ENCODE measurements at places on chromosomes 7 and 10.

GRCh38 chr7:5477723-5478531 is 54.3 kb upstream of the TNRC18 start:
- DNase-seq = no peak

- DNase-seq = no peak
Observed at GRCh38 chr10:101030496-101031127, 317 bp downstream of the PDZD7 start.

DNA sequence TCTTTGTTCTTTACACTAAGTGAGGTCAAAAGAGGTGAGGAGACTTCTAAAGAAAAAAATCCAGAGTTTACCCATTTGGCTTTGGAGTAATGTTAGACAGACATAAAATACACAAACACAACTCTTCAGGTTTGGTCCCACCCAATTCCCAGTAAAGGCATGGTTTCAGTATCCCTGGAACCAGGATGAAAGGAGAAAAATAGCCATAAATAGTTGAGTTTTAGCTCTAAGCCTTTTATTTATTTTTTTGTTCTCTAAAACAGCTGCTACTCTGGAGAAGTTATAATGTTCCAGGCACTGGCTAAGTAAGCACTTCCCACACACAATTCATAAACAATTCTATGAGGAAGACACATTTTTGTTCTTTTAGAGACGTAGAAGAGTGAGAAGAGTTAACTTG is 4.0 kb downstream of the ABCB1 start:
- DNase-seq = no peak

GRCh38 chr10:115826396-115826795 is 446.6 kb downstream of the GFRA1 start:
- no peak for DNase-seq

DNA sequence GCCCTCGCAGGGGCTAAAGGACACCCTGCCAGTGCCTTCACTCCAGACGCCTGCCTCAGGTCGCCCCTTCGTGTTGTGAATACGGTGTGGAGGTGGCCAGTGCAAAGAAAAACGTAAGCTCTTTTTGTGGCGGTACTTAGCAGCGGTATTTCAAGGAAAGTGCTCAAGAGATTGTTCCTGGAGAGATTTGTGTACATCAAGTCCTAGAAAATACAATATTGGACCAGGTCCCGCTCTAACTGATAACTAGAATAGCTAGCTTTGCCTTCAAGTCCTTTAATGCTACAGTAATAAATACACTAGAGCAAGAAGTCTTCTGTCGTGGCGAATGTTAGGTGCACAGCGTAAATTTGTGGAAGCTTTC is 689 bp downstream of the PLCE1 start:
- no peak for DNase-seq

GRCh38 chr7:94605031-94605430 is 50.9 kb downstream of the SGCE start:
- no peak for DNase-seq

DNA sequence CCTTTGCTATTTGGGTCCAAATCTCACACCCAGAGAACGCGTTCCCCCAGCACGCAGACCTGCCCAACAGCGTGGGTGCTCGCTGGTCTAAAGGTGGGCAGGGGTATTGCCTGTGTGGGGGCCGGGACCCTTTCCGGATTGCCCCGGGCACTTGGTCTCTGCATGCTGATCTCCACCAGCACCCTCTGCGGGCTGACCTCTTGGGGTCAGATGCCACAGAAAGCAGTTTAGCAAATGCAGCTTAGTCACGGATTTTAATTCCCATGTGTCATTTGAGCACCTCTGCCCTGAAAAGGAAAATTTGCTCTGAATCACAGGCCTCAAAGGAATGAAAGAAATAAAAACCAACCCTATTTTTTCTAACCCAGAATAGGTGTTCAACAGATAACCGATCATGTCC is 46.7 kb downstream of the PKD1L1 start:
- no peak for DNase-seq

- no peak for DNase-seq
Observed at GRCh38 chr10:87837445-87837844, 19.4 kb upstream of the ATAD1 start.

DNA sequence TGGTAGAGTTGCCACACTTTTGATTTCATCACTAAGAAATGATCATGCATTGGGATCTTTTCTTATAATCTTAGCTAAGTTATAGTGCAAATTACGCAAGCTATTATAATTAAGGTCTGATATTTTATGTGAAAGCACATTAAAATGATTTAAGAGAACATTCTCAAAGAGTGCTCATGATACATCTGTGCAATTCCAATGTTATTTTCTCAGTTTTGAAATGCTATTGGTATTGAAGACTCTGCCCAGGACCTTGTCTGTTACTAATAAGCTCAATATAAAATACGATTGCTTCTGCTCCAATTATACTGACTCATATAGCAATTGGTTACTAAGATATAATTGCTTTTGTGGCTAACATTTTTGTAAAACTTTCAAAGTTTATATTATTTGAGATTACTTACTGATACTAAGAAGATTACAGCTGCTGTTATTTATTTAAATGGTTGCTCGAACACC is 180.9 kb downstream of the ADAM12 start:
- DNase-seq = no peak

DNA sequence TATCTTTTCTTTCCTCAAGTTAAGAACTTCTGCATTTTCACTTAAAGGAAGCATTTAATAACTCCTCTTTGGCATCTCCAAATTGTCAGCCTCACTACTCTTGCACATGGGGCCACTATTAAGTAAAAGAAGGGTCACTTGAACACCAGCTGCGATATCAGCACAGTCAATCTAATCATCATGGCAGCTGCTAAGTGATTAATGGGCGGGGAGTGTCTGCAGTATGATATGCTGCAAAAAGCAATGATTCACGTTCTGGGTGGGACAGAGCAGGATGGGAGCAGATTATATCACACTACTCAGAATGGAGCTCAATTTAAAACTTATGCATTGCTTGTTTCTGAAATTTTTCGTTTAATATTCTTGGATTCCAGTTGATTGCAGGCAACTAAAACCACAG is 447.4 kb upstream of the PFKP start:
- no peak for DNase-seq

GRCh38 chr7:26280723-26281122 is 10.9 kb upstream of the SNX10 start:
- no peak for DNase-seq

DNA sequence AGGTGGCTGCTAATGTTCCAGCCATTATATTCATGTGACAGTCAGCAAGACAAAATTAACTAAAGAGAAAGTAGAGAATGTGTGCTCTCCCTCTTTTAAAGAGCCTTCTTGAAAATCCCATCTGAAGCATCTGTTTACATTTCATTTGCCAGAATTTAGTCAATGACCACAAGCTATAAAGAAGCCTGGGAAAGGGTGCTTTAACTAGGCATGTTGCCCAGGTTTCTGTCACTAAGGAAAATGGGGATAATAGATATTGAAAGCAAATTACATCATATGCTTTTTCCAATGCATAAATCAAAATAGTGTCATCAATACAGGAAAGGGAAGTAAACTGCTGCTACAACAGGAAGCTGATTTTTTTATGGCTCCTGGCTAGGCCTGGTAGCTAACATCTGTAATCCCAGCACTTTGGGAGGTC is 67.7 kb downstream of the ELAPOR2 start:
- peak; percentile 36 for DNase-seq

- no peak for DNase-seq
Observed at GRCh38 chr7:120684463-120684862, 173.5 kb downstream of the TSPAN12 start.

DNA sequence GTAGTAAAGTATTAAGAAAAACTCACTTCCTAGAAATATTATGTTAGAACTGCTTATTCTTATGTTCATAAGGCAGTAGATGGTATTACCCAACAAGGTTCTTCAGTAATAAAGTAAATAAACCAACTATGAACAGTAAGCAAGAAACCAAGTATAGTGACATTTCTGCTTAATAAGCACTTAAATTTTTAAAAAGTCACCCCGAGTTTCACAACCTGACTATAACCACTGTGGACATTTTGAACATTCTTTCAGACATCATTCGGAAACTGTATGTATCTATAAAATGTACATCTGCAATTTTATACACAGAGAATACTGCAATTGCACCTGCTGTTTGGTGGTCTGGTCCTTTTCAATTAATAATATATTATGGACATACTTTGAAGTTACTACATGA is 1073.6 kb downstream of the XPNPEP1 start:
- DNase-seq = no peak

GRCh38 chr10:97434055-97434454 is 8.1 kb downstream of the PGAM1 start:
- DNase-seq = no peak

GRCh38 chr10:98423691-98424120 is 8.7 kb upstream of the PYROXD2 start:
- no peak for DNase-seq

DNA sequence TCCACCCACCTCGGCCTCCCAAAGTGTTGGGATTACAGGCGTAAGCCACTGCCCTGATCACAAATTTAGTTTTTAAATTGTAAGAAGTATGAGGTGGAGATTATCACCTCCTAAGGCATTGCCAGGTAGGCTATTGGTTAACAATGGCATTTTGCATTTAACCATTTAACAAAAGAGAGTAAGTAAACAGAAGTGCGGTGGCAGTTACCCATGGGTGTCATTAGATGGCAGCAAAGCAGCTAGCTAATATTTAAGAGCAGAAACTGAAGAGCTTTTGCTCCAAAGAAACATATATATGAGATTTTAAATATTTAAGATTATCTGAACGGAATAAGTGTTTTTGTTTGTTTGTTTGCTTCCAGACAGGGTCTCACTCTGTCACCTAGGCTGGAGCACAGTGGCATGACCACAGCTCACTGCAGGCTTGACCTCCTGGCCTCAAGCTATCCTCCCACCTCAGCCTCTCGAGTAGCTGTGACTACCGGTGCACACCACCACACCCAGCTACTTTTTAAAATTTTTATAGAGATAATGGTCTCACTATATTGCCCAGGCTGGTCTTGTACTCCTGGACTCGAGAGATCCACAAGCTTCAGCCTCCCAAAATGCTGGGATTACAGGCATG is 325.5 kb upstream of the C7orf33 start:
- DNase-seq = peak; percentile 78

GRCh38 chr7:92608380-92609322 is 18.5 kb upstream of the FAM133B start:
- peak; percentile 52 for DNase-seq

DNA sequence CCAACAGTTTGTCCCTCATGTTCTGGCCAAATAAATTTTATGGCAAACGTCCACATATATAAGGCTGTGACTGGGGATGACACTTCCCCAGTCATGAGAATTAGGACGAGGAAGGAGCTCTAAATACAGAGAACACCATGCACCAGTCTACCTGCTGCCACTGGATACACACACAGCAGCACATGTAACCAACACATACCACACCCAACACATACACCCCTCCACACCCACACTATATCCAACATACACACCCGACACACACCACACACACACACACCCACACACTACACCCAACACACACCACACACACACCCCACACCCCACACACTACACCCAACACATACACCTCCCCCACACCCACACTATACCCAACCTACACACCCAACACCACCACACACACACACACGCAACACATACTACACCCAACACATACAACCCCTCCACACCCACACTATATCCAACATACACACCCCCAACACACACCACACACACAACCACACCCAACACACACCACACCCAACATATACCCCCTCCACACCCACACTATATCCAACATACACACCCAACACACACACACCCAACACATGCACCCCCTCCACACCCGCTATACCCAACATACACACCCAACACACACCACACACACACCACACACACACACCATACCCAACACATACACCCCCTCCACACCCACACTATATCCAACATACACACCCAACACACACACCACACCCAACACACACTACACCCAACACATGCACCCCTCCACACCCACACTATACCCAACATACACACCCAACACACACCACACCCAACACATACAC is 74.1 kb downstream of the HIPK2 start:
- DNase-seq = no peak

DNA sequence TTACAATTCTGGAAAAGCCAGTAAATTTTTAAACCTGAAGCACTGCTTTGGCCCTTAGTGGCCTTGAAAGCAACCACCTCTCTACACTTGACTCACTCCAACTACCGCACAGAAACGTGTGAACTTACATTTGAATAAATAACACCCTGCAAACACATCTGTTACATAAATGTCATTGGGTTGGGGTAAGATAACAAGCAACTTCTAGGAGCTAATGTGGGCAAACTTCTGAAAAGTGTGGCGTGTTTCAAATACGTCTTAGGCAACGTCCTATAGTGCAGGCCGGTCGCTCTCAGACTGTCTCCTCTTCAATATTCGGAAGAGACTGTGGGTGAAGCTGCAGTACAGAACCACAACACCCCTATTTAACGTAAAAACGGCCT is 474 bp downstream of the ORC5 start:
- no peak for DNase-seq

- DNase-seq = no peak
Observed at GRCh38 chr10:124324856-124325632, 93.7 kb downstream of the OAT start.

- DNase-seq = no peak
Observed at GRCh38 chr10:79416578-79417255, 28.7 kb downstream of the ZCCHC24 start.

Measured in NCI-H2081 (cell line).